Tongue (tissue), 3 donors: ENCODE measurements at places on chromosomes 16 and 17. TPM values are rescaled to one million over a fixed set of nuclear protein-coding genes. Genes with fewer than 3 reads are reported as not detected.

DNA sequence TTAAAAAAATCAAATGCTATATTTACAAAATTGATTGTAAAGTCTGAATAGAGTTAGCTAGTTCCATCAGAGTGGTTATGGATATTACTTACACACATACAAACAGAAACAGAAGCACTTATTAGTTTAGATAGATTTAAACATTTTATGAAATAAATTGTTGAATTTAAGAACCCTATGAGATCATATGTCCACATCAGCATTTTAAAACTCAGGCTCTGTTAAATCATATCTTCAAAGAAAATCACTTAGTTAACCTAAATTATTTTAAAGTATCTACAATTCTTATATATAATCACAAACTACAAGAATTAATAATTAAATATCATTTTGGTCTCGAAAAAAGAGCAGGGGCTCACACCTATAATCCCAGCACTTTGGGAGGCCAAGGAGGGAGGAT lies 42.5 kb downstream of the HELZ start:
- no peak for DNase-seq

GRCh38 chr16:23145186-23145585 lies 4.1 kb downstream of the USP31 start:
- no peak for DNase-seq

GRCh38 chr17:2921443-2921842 lies 125.2 kb downstream of the RAP1GAP2 start:
- no peak for DNase-seq

DNA sequence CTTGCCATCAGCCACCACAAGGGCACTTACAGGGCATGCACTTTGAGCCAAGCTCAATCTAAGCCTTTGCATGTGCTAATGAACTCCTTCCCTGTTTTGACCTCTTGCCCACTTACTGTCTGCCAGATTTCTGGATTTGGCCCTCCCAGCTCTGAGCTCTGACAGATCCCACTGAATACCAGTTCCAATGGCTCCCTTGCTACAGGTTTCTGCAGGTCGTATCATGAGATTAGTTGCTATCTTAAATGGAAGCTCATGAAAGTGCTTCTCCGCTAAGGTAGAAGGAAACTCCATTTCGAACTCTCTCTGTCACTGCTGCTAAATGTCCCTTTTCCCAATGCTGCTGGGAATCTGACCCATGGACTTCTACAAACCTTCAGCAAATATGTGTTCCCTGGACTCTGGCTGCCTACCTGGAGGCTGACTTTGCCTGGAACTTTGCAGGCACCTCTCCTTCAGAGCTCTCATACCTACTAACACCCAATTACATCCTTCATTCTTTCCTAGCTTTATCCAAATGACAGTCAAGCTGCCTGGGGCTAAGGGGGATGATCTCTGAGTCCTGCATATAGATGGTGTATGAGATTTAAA lies 23.5 kb upstream of the TOB1 start:
- no peak for DNase-seq

The CCL7 gene
- not detected for total RNA-seq
